ENCODE measurements at places on chromosomes 6 and 20. TPM values are rescaled to one million over a fixed set of nuclear protein-coding genes. Genes with fewer than 3 reads are reported as not detected.

DNA sequence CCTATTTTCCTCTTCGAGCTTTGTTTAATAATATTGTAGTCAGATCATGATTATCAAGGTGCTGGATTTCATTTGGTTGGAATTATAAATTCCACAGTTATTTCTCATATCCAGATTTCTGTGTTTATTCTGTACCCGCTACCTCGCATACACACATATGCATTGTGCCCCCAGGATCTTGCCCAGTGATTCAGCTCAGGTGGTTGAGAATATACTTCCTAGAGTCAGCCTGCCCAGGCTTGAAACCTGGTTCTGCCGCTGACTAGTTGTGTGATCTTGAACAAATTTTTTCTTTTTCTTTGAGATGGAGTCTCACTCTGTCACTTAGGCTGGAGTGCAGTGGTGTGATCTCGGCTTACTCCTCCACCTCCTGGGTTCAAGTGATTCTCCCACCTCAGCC, 14.7 kb downstream of the GINM1 start:
- no peak for DNase-seq

GRCh38 chr6:45658958-45659357, 281.2 kb upstream of the SUPT3H start:
- no peak for DNase-seq

DNA sequence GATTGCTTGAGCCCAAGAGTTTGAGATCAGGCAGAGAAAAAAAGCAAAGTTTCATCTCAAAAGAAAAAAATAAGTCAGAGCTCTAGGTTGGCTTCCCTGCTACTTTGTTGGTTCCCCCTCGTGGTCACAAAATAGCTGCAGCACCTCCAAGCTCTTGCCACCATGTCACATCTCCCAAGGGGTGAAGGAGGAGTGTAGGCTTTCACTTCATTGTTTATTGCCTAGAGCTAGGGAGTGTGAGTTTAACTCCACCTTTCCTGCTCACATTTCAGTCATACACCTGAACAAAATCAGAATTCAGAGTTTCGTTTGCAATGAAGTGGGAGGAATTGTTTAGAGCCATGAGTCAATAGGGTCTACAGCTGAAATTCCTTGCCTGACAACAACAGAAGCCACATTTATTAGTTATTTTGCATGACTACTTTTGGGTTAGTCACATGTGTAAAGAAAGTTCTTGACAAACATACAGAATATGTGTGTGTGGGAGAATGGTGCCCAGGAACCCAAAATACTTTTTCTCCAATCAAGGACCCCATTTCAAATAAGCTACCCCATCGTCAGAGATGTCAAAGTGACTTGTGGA, 56.2 kb upstream of the UFL1 start:
- DNase-seq: peak; percentile 37

Gene NFYA
- 21.8 TPM for total RNA-seq

DNA sequence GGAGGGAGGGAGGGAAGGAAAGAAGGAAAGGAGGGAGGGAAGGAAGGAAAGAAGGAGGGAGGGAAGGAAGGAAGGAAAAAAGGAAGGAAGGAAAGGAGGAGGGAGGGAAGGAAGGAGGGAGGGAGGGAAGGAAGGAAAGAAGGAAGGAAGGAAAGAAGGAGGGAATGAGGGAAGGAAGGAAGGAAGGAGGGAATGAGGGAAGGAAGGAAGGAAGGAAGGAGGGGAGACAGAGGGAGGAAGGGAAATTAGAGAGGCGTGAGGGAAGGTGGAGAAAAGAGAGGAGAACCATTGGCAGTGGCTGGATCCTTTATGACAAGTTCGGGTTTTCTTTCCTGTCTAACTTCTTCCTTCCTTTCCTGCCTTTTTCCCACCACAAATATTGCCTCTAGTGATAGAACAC, 22.3 kb upstream of the SUPT3H start:
- no peak for DNase-seq

DNA sequence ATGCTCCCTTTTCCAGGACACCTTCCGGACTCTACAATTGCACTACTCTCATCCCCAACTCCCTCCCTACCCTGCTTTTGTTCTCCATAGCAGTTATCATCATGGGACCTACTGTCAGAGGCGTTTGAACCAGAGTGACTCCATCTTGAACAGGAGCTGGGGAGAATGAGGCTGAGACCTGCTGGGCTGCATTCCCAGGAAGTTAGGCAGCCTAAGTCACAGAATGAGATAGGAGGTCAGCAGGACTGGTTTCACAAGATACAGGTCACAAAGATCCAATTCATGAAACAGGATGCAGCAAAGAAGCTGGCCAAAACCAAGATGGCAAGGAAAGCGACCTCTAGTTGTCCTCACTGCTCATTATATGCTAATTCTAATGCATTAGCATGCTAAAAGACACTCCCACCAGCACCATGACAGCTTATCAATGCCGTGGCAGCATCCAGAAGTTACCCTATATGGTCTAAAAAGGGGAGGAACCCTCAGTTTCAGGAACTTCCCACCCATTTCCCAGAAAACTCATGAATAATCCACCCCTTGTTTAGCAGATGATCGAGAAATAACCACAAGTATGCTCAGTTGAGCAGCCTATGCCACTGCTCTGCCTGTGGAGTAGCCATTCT, 15.6 kb downstream of the SLC13A3 start:
- DNase-seq: no peak

GRCh38 chr6:84774157-84774984, 10.0 kb upstream of the TBX18 start:
- no peak for DNase-seq

DNA sequence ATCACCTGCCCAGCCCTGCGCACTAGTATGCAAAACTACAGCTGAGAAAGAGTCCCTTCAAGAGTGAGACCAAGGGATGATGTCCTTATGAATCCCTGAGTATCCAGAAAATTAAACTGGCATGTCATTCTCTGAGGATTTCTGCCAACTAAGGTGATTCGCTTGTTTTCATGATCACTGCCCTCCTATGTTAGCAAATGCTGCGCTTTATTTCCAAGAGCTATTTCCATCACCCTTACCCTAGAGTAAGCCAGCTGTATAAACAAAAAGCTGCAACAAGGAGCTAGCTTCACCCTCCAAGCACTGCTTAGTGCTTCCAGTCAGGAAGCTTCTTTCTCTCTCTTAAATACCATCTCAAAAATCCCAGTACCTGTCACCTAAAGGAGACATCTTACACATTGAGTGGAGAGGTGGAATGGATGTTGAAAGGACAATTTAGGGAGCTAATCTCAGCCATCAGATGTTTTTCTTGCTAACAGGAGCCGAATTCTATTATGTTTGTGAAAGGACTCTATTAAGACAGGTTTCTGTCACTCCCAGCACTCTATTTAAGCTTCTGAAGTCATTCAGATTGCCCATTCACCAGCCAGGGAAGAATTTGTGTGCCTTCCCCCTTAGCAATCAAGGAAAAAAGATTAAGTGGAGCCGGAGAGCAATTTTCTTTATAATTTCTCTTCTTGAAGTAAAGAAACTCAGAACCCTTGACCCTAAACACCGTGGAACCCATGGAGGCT, 322.2 kb downstream of the NRN1 start:
- no peak for DNase-seq

Gene ZMYND8
- 35.6 TPM for total RNA-seq

DNA sequence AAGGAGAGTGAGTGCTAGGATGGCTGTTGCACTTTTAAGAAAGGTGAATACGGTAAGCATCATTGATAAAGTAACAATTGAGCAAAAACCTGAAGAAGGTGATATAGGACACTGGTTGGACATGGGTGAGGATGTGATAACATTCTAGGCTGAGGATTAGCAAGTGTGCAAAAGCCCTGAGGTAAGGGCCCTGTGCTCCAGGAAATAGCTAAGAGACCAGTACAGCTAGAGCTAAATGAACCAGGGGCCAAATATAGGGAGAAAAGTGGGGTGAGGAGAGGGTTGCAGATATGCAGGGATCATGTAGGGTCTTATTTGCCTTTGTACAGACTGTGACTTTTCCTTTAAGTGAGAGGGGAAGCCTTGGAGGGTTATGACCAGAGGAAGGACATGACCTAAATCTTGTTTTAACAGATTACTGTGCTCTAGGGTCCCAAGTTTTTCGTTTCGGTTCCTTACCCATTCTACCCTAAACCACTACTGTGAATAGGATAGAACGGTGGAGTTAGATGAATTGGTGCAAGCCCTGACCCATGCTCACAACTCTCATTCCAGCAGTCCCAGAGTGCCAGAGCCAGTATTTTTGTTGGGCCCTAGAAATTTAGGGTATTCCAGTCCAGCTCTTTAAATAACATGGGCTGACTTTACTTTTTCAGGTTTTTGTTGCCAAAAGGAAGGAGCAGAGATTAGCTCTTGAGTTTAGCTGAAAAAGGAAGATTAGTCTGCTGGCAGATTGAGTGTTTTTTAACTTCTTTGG, 10.7 kb downstream of the MAPK14 start:
- no peak for DNase-seq

GRCh38 chr6:163955756-163956155, 541.2 kb downstream of the QKI start:
- no peak for DNase-seq

Gene APCDD1L
- not detected for total RNA-seq

DNA sequence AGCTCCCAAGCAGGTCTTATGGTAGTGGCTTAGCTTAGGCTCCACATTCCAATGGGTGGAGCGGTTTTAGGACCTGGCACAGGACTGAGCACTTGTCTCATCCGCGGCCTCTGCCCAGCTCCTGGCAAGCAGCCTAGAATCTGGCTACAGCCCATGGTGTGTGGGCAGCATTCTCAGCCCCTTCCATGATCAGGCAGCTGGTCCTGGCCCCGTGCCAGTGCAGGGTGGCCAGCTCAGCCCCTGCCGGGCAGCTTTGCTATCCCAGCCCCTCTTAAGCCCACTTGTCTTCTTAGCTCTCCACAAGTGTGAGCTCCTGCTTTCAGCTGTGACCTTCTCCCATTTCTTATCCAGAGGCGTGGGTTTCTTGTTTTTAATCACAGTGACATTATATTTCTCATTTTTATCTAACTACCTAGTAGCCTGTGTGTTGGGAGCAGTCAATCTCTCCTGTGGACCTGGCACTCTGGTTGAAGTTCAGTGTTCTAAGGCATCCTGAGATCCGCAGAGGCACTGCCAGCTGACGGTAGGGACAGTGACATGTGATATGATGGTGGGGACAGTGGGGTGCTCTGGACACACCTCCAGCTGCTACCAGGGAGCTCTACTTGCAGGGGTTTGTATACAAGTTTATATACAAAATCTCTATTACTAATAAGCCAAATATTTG, 119.9 kb upstream of the PRND start:
- peak; percentile 63 for DNase-seq

Gene CRNKL1
- 9.1 TPM for total RNA-seq

DNA sequence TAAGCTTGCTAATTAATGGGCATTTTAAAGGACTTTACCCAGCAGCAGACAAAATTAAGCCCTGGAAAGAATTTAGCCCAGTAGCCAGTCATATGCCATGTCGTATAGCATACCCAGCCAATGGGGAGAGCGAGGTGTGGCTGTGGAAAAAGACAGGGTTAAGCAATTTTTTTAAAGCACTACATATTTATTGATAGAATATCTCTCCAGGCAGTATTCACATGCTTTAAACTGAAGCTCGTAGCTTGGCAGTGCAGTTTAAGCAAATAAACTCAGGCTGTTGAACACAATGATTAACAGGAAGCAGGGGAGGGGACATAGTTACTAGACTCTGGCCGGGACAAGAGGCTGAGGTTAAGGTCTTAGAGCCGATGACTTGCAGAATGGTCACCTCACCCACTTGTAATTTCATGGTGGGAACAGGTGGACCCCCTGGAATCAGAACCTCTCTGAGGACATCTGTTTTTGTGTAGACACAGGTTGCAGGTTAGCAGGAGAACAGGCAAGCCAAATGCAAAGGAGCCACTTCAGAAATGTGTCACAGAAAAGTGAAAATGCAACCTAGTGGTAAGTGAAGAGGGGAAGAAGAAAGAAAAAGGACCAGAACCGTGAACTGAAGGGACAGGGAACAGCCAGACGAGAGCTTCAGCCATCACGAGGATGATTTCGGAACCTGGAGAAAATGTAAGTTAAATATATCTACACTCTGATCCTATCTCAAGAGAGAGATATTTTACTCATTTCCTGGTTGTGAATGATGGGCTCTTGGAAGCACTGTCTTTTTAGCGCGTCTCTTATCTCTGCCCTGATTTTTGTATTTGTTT, 7.2 kb downstream of the GCNT2 start:
- peak; percentile 48 for DNase-seq

Gene MUCL3
- 0.08 TPM for total RNA-seq

- DNase-seq: no peak
Observed at GRCh38 chr20:4766631-4767030, 44.9 kb downstream of the PRND start.

GRCh38 chr6:168088161-168089053, 9.4 kb upstream of the FRMD1 start:
- no peak for DNase-seq

DNA sequence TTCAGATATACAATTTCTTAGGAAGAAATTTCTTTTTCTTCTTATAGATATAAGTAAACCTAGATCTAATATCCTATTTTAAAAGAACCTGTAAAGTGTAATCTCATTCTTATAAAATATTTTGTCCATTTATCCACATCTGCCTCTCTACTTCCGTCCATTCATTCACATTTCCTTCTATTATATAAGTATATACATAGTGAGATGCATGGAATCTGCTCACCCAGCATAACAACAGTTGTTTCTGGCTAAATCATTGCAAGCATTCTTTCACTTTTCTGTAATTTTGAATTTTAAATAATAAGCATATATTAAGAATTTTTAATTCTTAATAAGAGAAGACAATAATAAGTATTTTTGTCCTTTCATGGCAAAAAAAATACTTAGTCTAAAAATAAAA, 45.4 kb downstream of the CEP162 start:
- DNase-seq: no peak

- DNase-seq: no peak
Observed at GRCh38 chr6:42742116-42742894, 3.6 kb downstream of the TBCC start.

DNA sequence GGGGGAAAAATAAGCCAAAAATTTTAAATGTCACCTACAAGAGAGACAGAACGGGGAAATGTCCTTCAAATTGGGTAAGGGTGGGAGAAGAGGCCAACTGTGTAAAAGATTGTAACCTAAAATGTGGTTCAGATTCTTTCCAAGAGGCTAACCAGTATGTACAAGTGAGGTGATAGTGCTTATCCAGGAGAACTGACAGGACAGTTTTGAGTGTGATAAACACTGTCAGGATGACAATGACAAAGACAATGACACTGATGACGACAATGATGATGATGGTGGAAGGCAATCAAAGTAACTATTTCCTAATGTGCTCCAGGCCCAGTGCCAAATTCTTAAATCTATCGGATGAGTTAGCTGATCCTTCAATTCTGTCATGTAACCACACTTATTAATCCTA, 57.3 kb downstream of the TASP1 start:
- DNase-seq: no peak

Data from HT-29 (cell line).